ENCODE measurements at places on chromosomes 2 and 18. TPM values are rescaled to one million over a fixed set of nuclear protein-coding genes. Genes with fewer than 3 reads are reported as not detected.

The ANKRD30B gene
- total RNA-seq, result not detected

The MAPK4 gene
- total RNA-seq, result not detected

The HOXD12 gene
- not detected for total RNA-seq

The PIEZO2 gene
- not detected for total RNA-seq

The MRO gene
- total RNA-seq, result not detected

The TOGARAM2 gene
- total RNA-seq, result 9.6 TPM

The SEMA4F gene
- total RNA-seq, result 7.7 TPM

The ARHGEF33 gene
- total RNA-seq, result 0.38 TPM

The FBXO36 gene
- 1.5 TPM for total RNA-seq

The CREG2 gene
- not detected for total RNA-seq

The HPCAL1 gene
- 82.6 TPM for total RNA-seq
